ENCODE measurements at places on chromosomes 11 and 22. TPM values are rescaled to one million over a fixed set of nuclear protein-coding genes. Genes with fewer than 3 reads are reported as not detected.

- DNase-seq = no peak
Observed at GRCh38 chr22:42596863-42597530, 17.7 kb downstream of the POLDIP3 start.

- no peak for DNase-seq
Observed at GRCh38 chr22:17518406-17518805, 44.9 kb upstream of the SLC25A18 start.

GRCh38 chr11:95503047-95503446, 272.0 kb upstream of the SESN3 start:
- peak; percentile 80 for DNase-seq

- DNase-seq = peak; percentile 91
Observed at GRCh38 chr11:12539572-12539971, 134.6 kb upstream of the TEAD1 start.

Gene ASRGL1
- total RNA-seq = 0.98 TPM

GRCh38 chr11:92865352-92865751, 104.1 kb upstream of the MTNR1B start:
- no peak for DNase-seq

- DNase-seq = no peak
Observed at GRCh38 chr11:119741369-119742262, 12.6 kb upstream of the NECTIN1 start.

- DNase-seq = no peak
Observed at GRCh38 chr11:103862802-103863174, 173.7 kb upstream of the DDI1 start.

Gene NOX4
- 2.5 TPM for total RNA-seq

GRCh38 chr11:72102631-72102945, 509 bp downstream of the LAMTOR1 start:
- DNase-seq = no peak

DNA sequence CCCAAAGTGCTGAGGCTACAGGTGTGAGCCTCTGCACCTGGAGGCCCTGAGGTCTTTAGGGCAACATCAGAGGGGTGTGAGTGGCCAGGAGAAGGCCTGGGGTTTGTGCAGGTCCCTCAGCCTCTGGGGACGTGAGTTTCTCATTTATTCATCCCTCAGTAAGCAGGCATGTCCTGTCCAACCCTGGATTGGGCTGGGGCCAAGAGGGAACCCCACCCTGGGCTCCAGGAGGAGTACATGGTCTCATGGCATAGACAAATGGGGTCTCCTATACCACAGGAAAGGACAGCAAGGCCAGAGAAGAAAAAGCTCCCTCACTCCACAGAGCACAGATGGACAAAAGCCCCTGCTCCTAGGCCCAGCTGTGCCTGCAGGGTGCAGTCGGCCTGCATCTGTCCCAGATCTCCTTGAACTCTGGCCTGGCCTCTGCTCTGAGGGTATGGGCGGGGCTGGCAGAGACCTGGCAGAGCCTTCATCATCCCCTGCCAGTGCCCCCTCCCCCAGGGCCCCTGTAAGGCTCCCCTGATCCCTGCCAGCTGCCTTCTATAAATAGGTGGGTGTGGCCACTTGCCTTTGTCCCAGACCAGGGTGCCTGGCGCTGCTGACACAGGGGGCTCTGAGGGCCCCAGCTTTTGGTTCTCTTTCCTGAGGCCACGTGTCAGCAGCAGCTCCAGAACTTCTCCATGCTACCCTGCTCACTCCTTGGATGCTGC, 34.6 kb downstream of the A4GALT start:
- peak; percentile 37 for DNase-seq

DNA sequence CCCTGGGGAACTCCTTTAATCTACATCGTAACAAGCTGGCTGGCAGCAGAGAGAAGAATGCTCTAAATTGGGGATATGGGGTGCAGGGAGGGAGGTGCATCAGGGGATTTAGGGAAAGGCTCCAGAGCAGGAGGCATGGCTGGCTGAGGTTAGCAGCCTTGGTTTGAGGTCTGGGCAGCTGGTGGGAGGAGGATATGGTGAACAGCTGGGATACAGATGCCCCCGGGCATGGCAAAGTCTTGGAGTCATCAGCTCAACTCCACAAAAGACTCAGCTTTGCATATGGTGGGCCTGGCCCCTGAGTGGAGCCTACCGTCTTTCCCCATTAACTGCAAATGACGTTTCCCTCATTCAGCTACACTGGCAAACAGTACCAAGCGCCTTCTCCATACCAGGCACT, 5.4 kb downstream of the FAM83F start:
- no peak for DNase-seq

GRCh38 chr11:115385226-115385625, 119.0 kb downstream of the CADM1 start:
- no peak for DNase-seq

Gene TRPT1
- 33.3 TPM for total RNA-seq

GRCh38 chr11:15471048-15471894, 356.5 kb downstream of the INSC start:
- no peak for DNase-seq

All from fibroblast of the aortic adventitia (primary cell).